Fibroblast of upper back skin (primary cell): ENCODE measurements at places on chromosomes 3 and 15.
A peak's percentile ranks its signal among the peaks of the same experiment; 100 is the strongest.

DNA sequence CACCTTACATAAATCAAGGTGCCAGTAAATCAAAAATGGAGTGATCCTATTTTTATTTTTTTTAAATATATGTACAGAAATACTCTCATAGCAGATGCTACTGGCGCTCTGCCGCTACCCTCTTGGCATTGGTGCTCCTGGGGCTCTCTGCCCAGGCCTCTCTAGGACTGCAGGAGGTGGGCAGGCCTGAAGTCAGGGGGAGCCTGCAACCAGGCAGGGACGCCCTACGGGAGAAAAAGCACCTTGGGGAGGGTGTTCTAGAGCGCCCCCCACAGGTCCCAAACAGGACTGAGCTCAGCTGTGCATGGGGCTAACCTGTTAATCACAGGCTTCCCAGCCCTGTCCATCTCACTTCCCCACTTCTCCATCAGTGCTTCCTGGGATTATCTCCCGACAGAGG, 192.5 kb downstream of the SHQ1 start:
- no peak for DNase-seq

DNA sequence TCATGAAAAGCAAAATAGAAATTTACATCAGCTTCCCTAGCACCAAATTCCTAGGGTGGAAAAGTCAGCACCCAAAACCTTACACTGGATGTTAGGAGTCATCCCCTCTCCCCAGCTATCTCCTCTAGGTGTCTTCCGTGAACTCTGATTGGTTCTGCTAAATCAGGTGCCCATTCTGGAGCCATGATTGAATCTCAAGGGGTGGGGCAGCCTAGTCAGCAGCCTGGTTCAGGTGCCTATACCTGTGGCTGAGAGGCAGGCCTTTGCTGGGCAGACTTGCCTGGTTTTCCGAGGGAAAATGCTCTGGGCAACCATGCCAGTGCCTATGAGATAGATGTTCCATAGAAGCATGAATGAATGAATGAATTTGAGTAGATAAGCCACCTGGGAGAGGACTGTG, 336.7 kb downstream of the LRTM1 start:
- no peak for DNase-seq

GRCh38 chr15:88630141-88630721, 8.6 kb upstream of the ISG20 start:
- DNase-seq, result no peak

- DNase-seq, result peak; percentile 30
These were observed 49.1 kb downstream of the IQCH start for GRCh38 chr15:67303490-67304363.

- no peak for DNase-seq
These were observed 586.2 kb upstream of the NECTIN3 start for GRCh38 chr3:110485389-110485788.

GRCh38 chr3:130300888-130301287, 44.6 kb upstream of the COL6A5 start:
- no peak for DNase-seq

DNA sequence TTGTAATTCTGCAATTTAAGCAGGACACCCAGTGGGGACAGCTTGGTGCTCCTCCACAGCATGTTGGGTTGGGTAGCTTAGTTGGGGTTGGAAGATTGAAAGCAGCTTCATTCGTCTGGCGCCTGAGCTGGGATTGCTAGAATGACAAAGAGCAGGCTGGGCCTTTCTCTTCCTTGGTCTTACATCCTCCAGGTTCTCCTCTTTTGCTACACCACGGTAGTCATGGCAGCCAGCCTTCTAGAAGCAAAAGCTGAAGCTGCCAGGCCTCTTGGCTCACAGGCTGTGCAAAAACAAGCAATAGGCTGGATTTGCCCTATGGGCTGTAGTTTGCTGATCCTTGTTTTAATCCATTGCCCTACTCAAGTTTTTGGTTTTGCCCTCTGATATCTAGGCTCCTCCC, 3.2 kb upstream of the ANXA2 start:
- DNase-seq, result peak; percentile 55

DNA sequence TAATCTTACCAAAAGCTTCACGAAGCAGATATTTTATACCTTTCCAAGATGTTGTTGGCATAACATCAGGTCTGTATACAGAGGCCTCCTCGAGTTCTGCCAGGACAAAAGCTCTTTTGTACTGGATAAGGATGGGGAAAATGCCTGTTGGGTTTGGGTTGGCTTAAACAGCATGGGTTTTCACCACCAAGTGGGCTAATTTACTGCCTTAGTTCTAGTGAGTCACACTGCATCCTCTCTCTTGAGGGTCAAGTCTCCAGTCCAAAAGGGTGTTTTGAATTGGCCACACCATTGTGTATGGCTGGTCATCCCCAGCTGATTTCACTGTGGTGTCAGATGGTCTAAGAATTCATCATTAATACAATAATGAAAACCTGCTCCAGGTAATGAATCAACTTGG, 26.1 kb upstream of the BHLHE40 start:
- DNase-seq, result no peak

GRCh38 chr3:122977746-122978466, 49.7 kb downstream of the SEMA5B start:
- DNase-seq, result peak; percentile 88

- peak; percentile 68 for DNase-seq
These were observed 15.6 kb downstream of the PIF1 start for GRCh38 chr15:64809649-64810496.

GRCh38 chr15:57054204-57054750, 135.8 kb downstream of the TCF12 start:
- no peak for DNase-seq

GRCh38 chr3:53519065-53519709, 24.8 kb downstream of the CACNA1D start:
- no peak for DNase-seq
